ENCODE measurements at places on chromosomes 7 and 10.

GRCh38 chr10:109022417-109023049, 900.8 kb downstream of the XPNPEP1 start:
- no peak for ATAC-seq

GRCh38 chr7:153432063-153432462, 620.1 kb upstream of the DPP6 start:
- ATAC-seq = no peak

DNA sequence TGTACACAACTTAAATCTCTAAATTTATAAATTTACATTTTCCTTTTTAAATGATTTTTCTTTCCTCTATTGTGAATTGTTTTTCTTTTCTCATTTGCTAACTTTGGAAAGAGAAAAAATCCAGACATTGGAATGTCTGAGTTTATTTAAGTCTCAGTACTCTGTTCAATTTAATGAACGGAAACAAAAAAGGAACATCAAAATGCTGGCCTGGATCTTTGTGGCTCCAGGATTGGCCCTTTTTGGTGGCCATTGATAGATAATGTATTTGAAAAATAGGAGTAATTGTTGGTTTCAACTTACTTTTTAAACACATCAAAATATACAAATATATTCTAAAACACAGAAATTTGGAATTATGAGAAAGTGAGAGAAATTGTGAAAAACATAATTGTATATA, 336.0 kb downstream of the SUGCT start:
- no peak for ATAC-seq

DNA sequence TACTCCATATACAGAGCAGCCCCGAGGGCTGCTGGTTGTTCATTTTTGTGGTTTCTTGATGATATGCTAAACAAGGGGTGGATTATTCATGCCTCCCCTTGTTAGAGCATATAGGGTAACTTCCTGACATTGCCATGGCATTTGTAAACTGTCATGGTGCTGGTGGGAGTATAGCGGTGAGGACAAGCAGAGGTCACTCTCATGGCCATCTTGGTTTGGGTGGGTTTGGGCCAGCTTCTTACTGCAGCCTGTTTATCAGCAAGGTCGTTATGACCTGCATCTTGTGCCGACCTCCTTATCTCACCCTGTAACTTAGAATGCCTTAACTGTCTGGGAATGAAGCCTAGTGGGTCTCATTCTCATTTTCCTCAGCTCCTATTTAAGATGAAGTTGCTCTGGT, 31.3 kb downstream of the GNAT3 start:
- no peak for ATAC-seq

Data from gastroesophageal sphincter (tissue), 4 donors.